Right renal pelvis (tissue), 4 donors: ENCODE measurements at places on chromosomes 7 and 10.

DNA sequence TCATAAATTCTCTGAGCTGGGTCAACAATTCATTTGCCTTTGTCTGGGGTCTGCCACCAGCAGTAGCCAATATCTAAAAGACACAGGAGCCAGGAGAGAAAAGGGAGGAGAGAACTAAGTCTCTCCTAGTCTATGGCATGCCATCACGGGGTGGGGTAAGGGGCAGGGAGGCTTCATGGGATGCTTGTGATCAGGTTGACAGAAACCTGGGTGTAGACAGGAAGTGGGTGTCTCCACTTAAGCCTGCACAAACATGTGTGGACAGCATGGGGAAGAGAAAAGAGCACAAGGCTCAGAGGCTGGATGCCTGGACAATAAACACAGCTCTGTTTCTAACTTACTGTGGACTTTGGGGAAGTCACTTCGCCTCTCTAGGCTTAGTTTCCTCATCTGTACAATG is 11.5 kb upstream of the C10orf53 start:
- no peak for DNase-seq

GRCh38 chr7:99409192-99409572 is 413 bp downstream of the BUD31 start:
- DNase-seq: no peak

DNA sequence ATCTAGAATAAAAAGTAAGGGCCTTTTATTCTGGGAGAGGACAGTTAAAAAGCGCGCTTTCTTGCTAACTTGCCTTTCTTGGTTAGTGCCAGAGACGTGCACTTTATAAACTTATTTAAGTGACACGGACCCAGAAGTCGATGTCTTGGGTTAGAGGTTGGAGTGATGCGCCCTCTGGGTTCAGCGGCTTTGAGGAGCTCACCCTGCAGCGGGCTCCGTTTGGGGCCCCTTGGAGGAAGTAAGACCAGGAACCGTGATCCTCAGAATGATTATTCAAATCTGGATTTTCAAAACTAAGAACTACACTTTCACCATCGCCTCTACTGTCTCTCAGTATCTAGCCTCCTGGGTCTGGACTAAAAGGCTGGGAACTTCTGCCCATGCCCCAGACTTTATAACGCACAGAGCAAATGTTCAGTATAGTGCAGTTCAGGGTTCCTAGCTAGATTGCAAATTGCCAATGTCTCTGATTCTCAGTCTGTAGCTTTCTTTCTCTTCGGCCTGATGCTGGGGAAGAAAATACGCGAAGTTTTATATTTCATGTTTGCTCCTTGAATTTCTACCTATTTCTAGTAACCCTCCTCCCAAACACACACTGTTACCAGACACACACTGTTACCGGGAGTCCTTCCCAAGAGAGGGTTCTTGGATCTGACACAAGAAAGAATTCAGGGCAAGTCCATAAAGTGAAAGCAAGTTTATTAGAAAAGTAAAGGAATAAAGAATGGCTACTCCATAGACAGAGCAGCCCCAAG is 18.6 kb upstream of the SMO start:
- no peak for DNase-seq

- no peak for DNase-seq
These were observed 12.3 kb upstream of the PDCD4 start for GRCh38 chr10:110859206-110859972.

GRCh38 chr7:69765879-69766278 is 167.6 kb downstream of the AUTS2 start:
- no peak for DNase-seq

DNA sequence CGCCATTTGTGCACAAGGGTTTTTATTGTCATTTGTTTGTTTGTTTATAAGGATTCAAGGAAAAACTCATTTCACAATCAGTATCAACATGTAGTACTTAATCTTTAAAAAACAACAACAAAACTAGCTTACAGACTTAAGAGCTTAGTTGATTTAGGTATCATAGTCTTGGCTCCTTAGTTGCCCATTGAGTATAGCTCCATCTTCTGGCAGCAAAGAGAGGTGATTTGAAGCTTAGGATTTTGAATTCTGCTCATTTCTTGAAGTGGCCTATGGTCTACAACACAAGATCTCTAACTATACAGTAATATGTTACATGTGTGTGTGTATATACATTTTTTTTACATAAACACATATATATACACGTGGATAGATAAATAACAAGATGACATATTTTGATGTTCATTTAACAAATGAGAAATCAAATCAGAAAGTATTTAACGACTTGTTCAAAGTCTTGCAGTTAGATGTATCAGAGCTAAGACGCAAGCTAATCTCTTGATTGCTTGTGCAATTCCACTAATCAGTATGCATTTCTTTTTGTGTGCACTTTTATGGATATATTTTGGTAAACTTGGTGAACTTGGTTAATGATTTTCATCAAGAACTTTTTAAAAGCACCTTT is 307.3 kb downstream of the CAMK1D start:
- no peak for DNase-seq

- no peak for DNase-seq
These were observed 599.6 kb upstream of the GHITM start for GRCh38 chr10:83539528-83540308.

DNA sequence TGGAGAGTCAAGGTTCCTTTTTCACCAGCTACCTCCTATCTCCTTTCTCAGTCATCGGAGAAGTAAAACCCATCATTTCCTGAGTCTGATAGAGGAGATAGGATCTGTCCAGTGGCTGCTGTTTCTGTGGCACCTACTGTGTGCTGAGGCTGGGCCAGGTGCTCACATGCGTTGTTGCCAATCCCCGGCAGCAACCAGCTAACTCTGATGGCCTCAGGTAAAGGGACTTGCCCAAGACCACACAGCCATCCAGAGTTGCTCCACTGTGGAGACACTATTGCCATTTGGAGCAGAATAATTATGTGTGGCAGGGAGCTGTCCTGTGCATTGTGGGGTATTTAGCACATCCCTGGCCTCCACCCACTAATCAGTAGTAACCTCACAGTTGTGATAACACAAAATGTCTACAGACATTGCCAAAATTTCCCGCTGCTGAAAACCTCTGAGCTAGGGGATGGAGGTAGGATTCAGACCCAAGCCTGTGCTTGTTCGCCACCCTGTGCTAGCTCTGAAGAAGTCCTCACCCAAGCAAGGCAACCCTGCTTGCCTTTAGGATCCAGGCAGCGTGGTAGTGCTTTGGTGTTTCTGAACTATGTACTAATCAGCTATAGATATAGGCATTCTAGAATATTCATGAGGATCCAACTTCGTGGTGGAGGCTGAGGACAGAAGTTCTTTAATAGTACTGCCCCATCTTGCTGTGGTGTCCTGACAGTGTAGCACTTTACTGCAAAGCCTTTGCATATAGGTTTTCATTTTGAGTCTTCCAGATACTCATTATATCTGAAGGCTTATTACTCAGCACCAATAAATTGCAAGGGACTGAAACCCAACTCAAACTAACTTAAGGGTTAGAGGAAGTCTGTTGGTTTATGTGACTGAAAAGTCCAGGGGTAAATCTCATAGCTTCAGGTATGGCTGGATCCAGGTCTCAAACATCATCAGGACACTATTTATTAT is 164.6 kb downstream of the GRK5 start:
- no peak for DNase-seq

GRCh38 chr10:86434656-86435055 is 68.1 kb upstream of the GRID1 start:
- DNase-seq: no peak

DNA sequence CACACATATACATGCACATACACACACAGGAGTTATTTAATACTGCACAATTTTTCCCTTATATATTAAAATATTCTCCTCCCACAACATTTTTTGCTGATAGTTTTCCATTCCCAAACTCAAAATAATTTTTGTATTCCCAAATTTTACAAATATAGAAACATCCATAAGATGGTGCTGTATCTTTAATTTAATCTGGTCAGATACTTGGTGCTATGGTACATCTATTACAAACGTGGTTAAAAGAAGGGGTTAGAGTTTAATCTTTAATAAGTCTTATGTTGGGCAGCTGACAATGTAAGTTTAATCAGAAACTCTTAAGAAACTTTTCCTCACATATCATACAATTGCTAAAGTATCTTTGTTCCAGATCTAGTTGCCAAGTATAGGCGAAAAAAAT is 10.2 kb upstream of the CADPS2 start:
- no peak for DNase-seq

GRCh38 chr7:42274053-42274452 is 37.0 kb upstream of the GLI3 start:
- DNase-seq: no peak

DNA sequence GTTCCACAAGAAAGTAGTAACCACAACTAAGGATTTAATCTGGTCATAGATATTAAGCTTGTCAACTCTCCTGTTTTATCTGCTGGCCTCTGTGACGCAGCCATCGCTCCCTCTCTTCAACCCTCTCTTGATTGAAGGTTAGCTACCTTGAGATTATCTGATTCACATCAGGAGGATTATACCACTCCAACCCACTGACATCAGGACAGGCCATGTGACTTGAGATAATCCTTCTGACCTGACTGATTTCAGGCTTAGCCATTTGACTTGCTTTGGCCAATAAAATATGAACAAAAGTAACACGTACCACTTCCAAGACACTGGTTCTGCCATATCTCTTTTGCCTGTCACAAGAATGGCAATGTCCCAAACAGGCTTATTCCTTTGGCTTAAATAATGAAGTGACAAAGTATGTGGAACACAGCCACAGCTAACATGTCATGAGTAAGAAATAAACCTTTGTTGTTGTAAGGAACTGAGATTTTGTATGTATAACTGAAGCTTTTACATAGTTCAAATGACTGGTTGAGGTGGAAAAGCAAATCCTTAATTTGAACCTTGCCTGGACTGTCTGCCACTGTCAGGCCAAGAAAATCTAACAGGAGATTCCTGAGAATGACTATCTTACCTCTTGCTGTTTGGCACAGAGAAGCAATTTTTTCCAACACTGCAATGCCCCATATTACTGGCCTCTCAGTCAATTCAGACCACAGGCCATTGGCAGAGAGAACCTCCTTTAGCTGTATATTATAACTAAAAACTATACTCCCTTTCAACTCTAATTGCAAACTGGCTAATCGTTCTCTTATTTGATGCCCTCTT is 13.9 kb downstream of the ZNF438 start:
- no peak for DNase-seq

DNA sequence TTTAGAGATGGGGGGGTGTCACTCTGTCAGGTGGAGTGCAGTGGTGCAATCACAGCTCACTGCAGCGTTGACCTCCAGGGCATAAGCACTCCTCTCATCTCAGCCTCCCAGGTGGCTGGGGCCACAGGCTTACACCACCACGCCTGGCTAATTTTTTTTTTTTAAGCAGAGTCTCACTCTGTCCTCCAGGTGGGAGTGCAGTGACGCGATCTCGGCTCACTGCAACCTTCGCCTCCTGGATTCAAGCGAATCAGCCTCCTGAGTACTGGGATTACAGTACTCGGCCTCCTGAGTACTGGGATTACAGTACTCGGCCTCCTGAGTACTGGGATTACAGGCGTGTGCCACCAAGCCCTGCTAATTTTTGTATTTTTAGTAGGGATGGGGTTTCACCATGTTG is 23.6 kb upstream of the PPIA start:
- no peak for DNase-seq

DNA sequence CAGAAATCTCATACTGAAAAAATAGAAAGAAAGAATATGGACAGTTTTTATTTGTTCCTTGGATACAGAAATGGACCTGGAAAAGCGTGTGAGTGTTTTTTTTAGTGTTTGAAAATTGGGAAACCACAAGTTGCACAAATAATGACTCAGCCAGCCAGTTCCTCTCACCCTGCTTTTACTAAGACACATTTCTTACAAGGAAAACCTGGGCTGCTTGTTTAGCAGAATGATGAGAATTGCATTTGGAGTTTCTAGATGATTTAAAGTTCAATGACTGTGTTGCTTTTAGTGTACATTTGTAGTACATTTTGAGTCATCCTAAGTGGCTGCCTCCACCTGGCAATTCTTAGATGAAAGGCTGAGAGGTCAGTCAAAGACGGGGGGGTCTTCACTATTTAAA is 218.7 kb downstream of the ABCA13 start:
- no peak for DNase-seq

GRCh38 chr7:92639213-92639896 is 49.2 kb upstream of the FAM133B start:
- no peak for DNase-seq

DNA sequence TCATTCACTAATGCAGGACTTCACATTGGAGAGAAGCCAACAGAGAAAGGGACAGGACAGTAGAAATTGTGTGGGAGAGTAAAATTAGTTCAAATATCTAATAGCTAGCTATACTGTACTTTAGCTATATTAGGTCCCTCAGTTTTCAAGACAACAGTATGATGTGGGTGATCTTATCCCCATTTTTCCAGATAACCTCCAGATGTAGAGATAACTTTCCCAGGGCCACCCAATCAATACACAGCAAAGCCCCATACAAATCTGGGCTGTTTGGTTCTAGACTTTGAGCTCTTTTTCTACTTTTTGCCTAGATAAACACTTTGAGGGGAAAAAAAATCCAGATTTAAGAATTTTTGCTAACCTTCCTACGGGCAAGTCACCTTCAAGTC is 482 bp upstream of the CLDN12 start:
- no peak for DNase-seq

DNA sequence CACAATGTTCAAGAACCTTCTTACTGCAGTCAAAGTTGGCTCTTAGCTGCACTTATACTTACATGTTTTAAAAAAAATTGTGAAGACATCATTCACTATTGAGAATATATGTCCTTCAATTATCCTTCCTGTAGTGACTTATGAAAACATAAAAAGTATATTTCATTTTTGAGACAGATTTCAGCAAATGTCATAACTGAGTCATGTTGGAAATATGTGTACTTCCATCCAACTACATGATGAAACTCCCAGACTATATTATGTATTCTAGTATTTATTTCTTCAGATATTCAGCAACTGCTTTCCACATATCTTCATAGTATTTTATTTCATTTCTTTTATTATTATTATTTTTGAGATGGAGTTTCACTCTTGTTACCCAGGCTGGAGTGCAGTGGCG is 160.2 kb downstream of the ARHGAP12 start:
- no peak for DNase-seq

- no peak for DNase-seq
These were observed 19.2 kb downstream of the TMEM273 start for GRCh38 chr10:49168831-49169500.

GRCh38 chr7:79386688-79387422 is 66.6 kb downstream of the MAGI2 start:
- DNase-seq: no peak

DNA sequence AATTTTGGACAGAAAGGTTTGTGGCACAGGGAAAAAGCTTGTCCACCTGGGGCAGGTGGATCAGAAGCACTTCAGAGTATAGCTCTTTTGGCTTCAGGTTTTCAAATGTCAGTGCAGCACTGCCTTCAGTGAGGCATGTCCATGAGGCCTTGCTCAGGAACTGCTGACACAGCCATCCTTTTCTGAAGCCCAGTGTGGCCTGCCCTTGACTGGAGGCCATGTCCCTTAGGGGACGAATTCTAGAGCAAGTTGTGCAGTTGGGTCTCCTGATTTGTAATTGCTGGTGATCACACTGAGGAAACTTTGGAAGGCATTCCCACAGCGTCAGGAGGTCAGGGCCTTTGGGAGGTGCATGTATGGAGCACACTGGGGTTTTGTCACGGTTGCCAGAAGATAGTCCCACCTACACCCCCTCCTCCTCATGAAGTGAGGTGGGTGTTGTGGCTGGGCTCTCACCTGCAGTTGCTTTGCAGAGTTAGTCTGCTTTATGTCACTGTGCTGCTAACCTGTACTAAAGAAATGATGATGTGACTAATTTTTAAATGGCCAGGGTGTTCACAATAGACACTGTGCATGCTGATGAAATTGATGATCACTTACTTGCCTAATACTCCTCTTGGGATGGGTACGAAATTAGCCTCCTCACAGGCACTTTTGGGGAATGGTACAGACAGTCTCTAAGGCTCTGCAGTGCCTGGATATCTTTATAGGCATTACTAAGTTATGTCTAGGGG is 41.7 kb downstream of the OGDH start:
- DNase-seq: no peak

GRCh38 chr7:65989694-65990080 is 7.7 kb upstream of the GUSB start:
- DNase-seq: no peak
